ENCODE measurements at places on chromosomes 3 and 15.

DNA sequence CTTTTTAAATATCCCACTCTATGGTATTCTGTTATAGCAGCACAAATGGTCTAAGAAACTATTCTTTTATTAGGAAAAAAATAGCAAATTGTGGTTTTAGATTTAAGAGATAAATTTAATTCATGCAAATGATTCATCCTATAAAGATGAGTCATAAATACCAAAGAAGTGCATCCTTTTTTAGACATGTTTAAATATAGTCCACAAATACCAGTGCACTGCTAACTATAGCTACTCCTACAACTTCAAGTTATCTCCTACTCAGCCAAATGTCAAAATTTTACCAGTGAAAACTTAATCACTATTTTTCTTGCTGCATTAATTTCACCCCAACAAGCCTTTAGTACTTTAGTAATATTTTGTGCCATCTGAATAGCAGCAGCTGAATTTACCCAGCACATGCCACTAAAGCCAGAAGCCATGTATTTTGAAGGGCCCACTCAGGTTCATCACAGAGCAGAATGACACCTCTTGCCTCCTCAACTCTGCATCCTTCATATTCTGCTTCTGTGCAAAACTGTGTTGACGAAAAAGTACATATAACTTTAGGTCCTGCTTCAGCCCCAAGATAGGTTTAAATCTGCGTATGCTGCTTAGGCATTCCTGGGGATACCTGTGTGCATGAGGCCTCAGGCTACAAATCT, 24.9 kb downstream of the CX3CR1 start:
- no peak for DNase-seq

DNA sequence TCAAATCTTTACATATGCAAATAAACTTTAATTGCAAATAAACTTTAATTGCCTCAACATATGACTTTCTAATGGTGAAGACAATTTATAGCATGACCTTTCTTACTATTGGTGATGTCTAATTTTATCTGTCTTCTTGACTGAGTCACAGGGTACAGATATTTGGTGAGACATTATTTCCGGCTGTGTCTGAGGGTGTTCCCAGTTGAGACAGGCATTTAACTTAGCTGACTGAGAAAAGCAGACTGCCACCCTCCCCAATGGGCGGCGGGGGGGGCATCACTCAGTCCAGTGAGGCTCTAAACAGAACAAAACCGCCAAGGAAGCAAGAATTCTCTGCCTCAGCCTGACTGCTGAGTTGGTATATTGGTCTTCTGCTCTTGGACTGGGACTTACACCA, 160.0 kb downstream of the TBL1XR1 start:
- no peak for DNase-seq

- DNase-seq: no peak
Measured at GRCh38 chr3:9781551-9781950, 10.7 kb downstream of the TADA3 start.

- DNase-seq: no peak
Measured at GRCh38 chr15:89928421-89928820, 15.7 kb upstream of the ARPIN start.

- no peak for DNase-seq
Measured at GRCh38 chr3:71156062-71156665, 427.4 kb downstream of the FOXP1 start.

- peak; percentile 58 for DNase-seq
Measured at GRCh38 chr15:34582461-34583371, 735 bp downstream of the GOLGA8B start.

All from stimulated activated CD8-positive, alpha-beta memory T cell treated with anti-CD3 and anti-CD28 coated beads, Interleukin-4, amount 100 ng/mL, for 48 hours (primary cell).